Naive B cell (primary cell): ENCODE measurements at places on chromosomes 12 and 14. TPM values are rescaled to one million over a fixed set of nuclear protein-coding genes. Genes with fewer than 3 reads are reported as not detected.

The COA8 gene
- 66.4 TPM for polyA plus RNA-seq

The PMEL gene
- polyA plus RNA-seq, result not detected

The BIN2 gene
- polyA plus RNA-seq, result 117 TPM

DNA sequence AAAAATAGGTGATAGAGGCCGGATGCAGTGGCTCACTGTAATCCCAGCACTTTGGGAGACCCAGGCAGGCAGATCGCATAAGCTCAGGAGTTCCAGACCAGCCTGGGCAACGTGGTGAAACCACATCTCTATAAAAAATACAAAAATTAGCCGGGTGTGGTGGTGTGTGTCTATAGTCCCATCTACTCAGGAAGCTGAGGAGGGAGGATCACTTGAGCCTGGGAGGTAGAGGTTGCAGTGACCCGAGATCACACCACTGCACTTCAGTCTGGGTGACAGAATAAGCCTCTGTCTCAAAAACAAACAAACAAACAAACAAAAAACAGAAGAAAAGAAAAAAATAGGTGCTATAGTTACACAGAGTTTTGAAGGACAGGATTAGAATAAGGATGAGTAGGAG is 142.1 kb downstream of the SAMD4A start:
- no peak for DNase-seq
